ENCODE measurements at places on chromosomes 12 and 14. TPM values are rescaled to one million over a fixed set of nuclear protein-coding genes. Genes with fewer than 3 reads are reported as not detected.
A peak's percentile ranks its signal among the peaks of the same experiment; 100 is the strongest.

The AQP6 gene
- total RNA-seq, result not detected

DNA sequence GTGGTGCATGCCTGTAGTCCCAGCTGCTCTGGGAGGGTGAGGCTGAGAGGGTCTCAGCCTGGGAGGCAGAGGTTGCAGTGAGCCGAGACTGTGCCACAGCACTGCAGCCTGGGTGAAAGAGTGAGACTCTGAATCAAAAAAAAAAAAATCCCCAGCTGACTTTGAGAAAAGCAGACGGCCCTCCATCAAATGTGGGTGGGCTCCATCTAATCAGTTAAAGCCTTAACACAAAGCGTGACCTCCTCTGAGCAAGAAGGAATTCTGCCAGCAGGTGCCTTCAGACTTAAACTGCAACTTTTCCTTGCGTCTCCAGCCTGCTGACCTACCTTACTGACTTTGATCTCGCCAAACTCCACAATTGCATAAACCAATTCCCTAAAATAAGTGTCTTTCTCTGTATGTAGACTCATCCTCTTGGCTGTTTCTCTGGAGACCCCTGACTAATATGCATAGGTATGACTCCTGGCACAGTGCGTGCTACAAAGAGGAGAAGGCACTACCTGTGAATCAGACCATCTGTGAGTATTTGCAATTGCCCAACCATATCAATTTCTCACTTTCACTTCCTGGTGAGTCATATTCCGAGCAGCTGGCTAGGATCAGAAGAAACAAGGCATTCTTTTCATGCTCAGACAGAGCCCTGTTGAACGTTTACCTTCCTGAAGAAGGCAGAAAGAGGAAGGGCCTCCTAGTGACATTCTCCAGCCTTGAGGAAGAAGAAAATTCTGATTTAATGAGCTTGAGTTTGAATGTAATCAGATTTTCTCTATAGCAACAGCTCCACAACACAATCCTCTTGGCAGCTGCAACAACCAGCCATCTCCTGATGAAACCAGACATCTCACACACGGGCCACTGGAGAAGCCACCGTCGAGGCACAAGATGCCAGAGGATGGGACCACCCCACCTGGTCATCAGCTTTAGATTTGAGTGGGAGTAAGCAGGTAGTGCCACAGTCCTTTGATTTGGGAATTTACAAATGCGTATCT lies 54.3 kb downstream of the CLMN start:
- peak; percentile 96 for DNase-seq

DNA sequence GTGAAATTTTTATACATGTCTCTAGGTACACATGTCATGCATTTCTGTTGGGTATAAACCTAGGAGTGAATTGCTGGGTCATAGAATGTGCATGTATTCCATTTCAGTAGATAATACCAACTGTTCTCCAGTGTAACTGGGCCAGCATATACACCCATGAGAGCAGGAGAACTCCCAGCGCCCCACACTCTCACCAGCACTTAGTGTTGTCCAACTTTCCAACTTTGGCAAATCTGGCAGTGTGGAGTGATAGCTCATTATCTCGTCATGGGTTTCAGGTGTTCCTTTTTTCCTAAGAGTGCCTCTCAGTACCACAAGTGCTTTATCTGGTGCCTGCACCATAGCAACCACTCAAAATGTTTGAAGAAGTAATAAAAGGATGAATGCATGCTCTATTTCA lies 40.1 kb downstream of the NGB start:
- no peak for DNase-seq

GRCh38 chr12:29405561-29405960 lies 24.6 kb upstream of the ERGIC2 start:
- DNase-seq, result no peak

The GZMB gene
- not detected for total RNA-seq

The NOXRED1 gene
- 0.21 TPM for total RNA-seq

The LRTM2 gene
- not detected for total RNA-seq

GRCh38 chr12:44930972-44931600 lies 55.0 kb upstream of the NELL2 start:
- DNase-seq, result peak; percentile 80

- DNase-seq, result no peak
Observed at GRCh38 chr14:24863968-24864684, 185.8 kb downstream of the STXBP6 start.

DNA sequence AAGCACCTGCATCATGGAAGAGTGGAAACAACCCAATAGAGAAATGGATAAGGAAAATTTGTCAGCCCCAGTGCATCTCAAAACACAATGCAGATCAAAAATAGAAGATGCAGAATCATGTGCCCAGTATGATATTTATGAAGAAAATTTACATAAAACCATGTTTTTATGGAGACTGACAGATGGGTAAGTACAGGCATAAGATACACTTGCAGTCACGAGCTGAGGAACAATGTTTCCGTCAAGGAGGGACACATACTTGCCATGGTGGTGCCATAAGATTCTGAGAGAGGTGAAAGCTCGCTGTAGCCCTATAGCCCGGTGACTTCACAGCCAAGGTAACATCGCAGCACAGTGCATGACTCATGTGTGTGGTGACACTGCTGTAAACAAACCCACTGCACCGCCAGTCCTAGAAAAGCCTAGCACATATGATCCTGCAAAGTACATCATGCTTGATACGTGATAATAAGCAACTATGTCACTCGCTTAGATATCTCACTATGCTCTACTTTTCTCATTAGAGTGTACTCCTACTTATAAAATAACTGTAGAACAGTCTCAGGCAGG lies 112.6 kb downstream of the RIMBP2 start:
- DNase-seq, result no peak

The TTC7B gene
- total RNA-seq, result 32.9 TPM

DNA sequence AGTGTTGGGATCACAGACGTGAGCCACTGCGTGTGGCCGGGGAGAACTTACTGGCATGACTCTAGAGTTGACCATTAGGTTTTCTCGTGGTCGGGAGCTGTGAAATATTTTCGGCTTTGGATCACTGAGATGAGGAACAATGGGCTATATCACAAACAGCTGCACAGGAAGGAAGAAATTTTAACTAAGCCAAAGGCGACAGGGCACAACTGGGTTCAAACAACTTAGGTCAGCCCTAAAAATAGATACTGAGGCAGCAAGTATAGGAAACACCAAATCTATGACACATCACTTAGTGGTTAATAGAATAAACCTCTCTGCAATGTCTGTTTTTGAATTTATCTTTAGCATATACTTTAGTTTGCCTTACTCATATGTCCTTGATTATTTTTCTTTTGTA lies 162.9 kb downstream of the LRIG3 start:
- no peak for DNase-seq

GRCh38 chr14:51310505-51310944 lies 70.5 kb downstream of the TMX1 start:
- peak; percentile 59 for DNase-seq

The SERPINA1 gene
- 1.7 TPM for total RNA-seq

GRCh38 chr12:106831699-106832098 lies 57.2 kb downstream of the RIC8B start:
- no peak for DNase-seq

GRCh38 chr14:95286645-95287044 lies 33.1 kb downstream of the CLMN start:
- DNase-seq, result no peak

DNA sequence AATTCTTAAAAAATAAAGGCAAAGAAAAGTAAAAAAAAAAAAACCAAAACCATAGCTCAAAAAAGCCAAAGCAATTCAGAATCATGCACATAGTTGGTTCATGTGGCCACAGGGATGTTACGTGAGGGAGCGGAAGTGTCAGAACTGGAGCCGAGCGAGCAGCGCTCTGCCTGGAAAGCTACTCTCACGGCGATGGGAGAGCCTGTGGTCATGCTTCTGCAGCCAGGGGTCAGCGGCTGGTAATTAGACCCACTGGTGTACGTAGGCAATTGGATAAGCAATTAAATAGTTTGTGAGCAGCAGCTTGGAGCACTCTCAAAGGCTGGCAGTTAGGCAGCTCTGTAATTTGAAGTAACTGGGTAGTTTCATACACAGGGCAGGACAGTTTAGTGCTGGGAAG lies 58.1 kb downstream of the TRHDE start:
- DNase-seq, result no peak

DNA sequence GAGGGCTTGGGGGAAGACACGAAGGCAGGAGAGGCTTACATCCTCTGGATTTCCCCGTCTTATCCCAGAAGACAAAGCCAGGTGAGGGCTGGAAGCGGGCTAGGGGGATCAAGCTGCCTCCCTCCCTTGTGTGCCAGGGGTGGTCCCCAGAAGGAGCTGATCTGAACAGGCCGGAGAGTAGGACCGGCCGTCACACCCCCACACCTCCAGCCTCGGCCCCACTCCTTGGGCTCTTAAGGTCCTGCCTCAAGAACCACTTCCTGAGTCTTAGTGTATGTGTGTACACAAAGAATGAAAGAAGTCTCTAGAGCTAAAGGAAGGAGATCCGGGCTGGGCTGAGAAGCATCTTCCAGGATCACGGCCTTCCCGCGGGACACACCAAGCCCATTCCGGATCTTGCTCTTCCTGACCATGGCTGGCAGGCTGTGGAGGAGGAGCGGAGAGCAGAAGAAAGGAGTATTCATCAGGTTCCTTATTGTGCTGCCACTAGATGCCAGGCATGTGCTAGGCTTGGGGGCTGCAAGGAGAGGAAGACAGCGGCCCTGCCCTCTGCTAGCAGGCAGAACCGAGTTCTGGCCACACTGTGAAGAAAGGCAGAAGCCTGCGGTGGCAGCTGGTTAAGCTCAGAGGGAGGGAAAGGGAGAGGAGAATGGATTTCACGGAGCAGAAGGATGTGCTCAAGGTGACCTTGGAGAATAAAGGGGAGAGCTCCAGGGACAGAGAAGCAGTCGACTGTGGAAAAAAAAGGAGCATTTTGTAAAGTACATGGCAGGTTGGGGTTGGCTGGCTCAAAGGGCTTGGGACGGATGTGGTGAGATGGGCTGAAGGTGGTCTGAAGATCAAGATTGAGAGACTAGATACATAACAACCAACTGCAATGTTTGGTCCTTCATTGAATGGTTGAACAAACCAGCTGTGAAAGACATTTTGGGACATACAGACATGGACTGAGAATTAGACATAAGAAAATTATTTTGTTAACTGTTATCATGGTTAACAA lies 1.3 kb upstream of the CD63 start:
- DNase-seq, result peak; percentile 91

- DNase-seq, result peak; percentile 65
Observed at GRCh38 chr12:108611884-108612415, 14.1 kb upstream of the TMEM119 start.

GRCh38 chr14:96249029-96249428 lies 7.0 kb upstream of the BDKRB1 start:
- no peak for DNase-seq

The GLIPR1L1 gene
- total RNA-seq, result not detected

- DNase-seq, result no peak
Observed at GRCh38 chr12:79707830-79708229, 17.1 kb upstream of the PAWR start.

GRCh38 chr12:95694136-95694535 lies 96.4 kb downstream of the NTN4 start:
- no peak for DNase-seq

- DNase-seq, result peak; percentile 78
Observed at GRCh38 chr12:117155278-117156060, 34.8 kb downstream of the FBXO21 start.

- no peak for DNase-seq
Observed at GRCh38 chr14:89260898-89261297, 156.1 kb downstream of the FOXN3 start.

DNA sequence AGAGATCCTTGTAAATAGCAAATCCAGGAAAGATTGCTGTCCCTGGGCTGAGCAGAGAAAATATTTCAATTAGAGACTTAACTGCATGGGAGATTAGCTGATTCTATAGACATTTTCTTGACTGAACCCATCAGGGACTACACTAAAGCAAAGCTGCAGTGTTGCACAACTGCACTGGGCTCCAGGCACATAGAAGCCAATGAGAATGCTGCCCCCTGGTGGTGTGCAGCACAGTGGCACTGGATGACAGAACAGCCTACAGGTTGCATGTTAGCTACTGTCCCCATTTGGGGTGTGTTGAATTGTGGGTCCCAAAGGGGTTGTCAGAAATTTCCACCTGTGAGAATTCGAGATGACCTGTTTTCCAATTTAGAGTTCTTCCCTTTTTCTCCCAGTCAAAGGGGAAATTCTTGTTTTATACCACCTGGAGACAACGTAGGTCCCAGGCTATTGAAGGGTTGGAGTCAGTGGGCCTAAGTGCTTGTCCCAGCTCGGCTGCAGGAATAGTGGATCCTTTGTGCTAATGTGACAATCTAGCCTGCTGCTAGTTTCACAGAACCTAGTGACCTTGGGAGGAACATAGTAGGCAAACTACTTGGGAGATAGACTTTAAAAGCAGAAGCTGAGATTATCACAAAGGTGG lies 114.7 kb downstream of the SLC8A3 start:
- peak; percentile 83 for DNase-seq

DNA sequence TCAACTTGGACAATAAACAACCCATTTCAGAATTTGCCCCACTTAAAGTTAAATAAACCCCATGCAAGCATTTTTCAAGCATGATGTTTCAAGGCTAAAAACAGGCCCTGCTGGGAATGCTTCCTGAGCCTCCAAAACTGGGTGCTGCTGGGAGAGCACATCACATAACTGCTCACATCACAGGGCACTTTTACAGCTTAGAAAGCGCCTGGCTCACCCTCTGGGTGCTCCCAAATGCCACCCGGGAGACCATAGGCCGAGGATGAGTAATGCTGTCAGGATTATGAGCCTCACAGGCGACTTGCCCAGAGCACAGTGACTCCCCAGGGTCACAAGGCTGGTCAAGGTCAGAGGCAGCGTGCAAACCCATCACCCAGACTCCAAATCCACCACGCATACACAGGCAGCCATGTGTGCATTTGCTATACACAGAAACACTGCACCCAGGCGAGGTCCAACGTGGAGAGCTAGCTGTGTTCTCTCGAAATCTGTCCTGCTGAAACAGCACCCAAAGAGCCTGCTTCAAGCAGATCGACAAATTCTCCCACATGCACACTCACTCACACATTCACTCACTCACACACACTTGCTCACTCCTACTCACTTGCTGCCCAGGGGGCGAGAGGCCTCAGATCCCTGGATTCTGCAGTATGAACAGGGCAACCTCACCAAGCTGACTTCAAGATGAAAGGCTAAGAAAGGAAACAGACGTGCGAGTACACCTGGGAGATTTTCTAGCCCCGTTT lies 58.7 kb downstream of the ITPK1 start:
- DNase-seq, result no peak

- DNase-seq, result no peak
Observed at GRCh38 chr12:24848941-24849477, 99.9 kb downstream of the BCAT1 start.

The POTEM gene
- 0.16 TPM for total RNA-seq

The ARPC3 gene
- total RNA-seq, result 355 TPM

DNA sequence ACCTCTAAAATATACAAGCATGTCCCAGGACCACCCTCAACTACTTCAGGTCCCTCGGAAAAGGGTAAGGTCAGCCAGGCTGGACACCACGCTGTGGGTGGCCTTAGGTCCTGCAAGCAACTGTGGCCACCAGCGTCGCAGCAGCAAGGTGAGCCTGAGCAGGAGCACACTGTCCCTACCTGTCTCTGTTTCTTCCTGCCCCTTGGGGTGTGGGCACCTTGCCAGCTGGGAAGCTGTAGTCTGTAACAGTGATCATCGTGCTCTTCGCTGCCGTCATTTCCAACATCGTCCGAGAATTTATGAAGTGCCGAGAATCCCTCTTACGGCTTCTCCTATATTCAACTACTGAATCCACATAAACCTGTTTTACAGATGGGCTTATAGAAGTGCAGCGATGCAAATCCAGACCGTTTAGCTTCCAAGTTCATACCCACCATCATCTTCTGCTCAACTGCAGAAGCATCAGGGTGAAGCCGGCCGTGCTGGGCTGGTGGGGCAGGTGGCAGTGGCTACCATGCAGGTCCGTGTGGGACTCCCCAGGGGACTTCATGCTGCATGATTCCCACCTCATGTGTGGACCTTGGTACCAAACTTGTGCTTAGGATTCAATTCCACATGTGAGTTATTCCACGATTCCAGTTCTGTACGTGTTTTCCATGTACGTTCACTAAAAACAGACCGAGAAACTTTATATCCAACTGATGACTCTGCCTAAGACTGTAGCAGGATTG lies 361.3 kb upstream of the SFSWAP start:
- no peak for DNase-seq

All from SK-MEL-5 (cell line).